Heart right ventricle (tissue), 16 donors: ENCODE measurements at places on chromosomes 12 and 14. TPM values are rescaled to one million over a fixed set of nuclear protein-coding genes. Genes with fewer than 3 reads are reported as not detected.

The SLC38A4 gene
- total RNA-seq, result not detected

The PTCSC3 gene
- total RNA-seq, result not detected

The STAC3 gene
- 0.66 TPM for total RNA-seq

GRCh38 chr12:23455283-23455682 is 494.2 kb downstream of the SOX5 start:
- no peak overlapping the region for H3K27ac ChIP-seq
- no peak overlapping the region for H3K4me3 ChIP-seq
- no peaks in the 10 kb centered on the region for H3K27me3 ChIP-seq
- no peak for DNase-seq
- H3K36me3 ChIP-seq, result no peaks in the 10 kb centered on the region
- no peaks in the 10 kb centered on the region for H3K4me1 ChIP-seq

GRCh38 chr14:89178800-89179535 is 238.1 kb downstream of the FOXN3 start:
- H3K4me3 ChIP-seq, result no peak overlapping the region
- no peaks in the 10 kb centered on the region for H3K36me3 ChIP-seq
- H3K27me3 ChIP-seq, result no peaks in the 10 kb centered on the region
- DNase-seq, result no peak
- no peak overlapping the region for H3K27ac ChIP-seq

- no peak overlapping the region for H3K27ac ChIP-seq
- no peaks in the 10 kb centered on the region for H3K27me3 ChIP-seq
- no peak overlapping the region for H3K4me3 ChIP-seq
- H3K4me1 ChIP-seq, result no peaks in the 10 kb centered on the region
- no peak for DNase-seq
Observed at GRCh38 chr14:25944020-25944419, 653.8 kb downstream of the NOVA1 start.

DNA sequence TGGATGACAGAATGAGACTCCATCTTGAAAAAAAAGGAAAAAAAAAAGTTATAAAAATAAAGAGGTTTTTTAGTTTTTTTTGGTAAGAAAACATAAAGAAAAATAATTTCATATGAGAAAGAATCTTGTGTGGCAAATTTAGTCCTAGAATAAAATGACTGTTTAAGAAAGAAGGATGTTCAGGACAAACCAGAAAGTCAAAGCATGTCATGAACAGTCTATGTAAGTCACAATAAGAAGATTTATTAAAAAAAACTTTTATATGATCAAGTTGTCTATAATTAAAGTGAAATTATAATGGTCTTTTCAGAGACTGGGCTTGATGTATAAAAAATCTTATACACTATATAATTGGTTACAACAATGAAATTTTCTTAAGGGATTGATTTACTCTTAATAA is 68.1 kb upstream of the HECTD1 start:
- H3K36me3 ChIP-seq, result no peaks in the 10 kb centered on the region
- no peak overlapping the region for H3K27ac ChIP-seq
- no peaks in the 10 kb centered on the region for H3K4me1 ChIP-seq
- H3K4me3 ChIP-seq, result no peak overlapping the region
- no peaks in the 10 kb centered on the region for H3K27me3 ChIP-seq

DNA sequence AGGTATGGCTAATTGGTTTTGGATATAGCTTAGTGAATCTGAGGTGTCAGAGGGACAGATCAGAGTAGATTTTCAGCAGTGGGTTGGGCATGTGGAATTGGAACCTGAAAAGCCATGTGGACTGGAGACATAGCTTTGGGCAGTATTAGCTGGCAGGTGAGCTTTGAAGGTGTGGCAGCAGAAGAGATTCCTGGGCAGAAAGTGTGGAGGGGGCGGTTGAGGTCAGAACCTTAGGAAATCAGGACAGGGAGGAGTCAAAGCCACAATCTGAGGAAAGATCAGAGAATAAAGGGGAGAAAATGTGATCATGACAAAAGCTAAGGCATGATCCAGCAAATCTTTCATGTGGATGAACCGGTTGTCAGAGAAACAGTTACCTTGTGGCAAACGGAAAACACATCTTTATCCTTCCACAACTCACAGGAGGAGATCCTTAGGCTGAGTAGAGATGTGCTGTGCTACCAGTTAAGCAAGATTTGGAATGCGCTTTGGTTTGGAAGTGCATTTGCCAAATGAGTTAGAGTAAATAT is 56.4 kb downstream of the PTGER2 start:
- no peak overlapping the region for H3K4me3 ChIP-seq
- H3K36me3 ChIP-seq, result no peaks in the 10 kb centered on the region
- H3K4me1 ChIP-seq, result no peaks in the 10 kb centered on the region
- no peak for DNase-seq
- H3K27me3 ChIP-seq, result no peaks in the 10 kb centered on the region
